Adipocyte (in vitro differentiated cells): ENCODE measurements at places on chromosomes 7 and 10.
A peak's percentile ranks its signal among the peaks of the same experiment; 100 is the strongest.

- DNase-seq = peak; percentile 12
These were observed 77.5 kb upstream of the CACUL1 start for GRCh38 chr10:118832241-118832651.

DNA sequence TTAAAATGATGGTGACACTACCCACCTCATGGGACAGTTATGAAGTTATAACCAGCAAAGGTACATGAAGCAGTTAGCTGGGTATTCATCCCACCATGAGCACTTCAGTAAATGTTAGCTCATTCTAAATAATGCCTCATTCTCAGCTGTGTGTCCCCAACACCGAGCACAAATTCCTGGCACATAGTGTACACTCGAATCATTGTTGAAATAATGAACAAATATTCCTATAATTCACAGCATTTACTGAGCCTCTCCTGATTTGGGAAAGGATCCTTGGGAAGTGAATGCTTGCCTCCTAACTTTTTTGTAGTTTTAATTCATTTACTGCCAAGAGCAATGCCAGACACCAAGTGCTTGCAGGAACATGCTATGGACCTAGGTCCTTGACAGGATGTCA, 235.2 kb downstream of the DGKI start:
- peak; percentile 11 for DNase-seq

DNA sequence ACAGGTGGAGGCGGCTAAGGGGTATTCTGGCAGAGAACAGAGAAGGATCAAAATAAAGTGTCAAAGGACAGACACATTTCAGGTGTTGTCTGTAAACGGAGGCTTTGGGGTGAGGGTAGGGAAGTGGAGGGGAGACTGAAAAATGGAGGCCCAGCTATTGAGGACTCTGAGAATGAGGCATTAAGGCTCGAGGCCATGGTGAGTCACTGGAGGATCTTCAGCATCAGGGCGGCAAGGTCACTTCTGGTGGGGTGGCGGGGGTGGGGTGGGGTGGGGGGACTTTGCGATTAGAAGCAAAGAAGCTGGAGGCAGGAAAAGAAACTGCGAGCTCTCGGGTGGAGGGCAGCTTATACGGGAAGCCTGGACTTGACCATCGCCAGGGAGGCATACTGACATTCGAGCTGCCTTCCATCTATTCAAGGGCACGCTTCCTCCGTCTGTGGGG, 58.4 kb upstream of the PCGF5 start:
- DNase-seq = peak; percentile 66

GRCh38 chr7:65444899-65445823, 71.5 kb downstream of the ZNF92 start:
- DNase-seq = no peak

DNA sequence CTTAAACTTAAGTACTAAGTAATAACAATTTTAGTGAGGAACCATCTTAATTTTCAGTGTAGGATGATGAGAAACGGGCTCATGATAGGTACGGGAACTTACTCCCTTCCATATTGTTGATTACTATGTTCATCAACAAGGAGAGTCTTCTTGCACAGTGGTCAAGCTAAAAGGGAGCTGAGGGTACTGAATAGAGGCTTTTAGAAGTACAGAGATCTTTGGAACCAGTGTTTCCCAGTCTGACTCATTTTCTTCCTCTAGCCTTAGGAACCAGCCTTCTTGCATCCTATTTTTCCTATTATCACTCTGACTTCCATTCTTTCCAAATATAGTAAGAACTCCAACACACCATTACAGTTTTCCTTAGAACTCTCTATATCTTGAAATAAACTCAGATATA, 17.6 kb upstream of the SEMA3D start:
- no peak for DNase-seq

- DNase-seq = no peak
These were observed at the start of gene CDK5 for GRCh38 chr7:151057506-151057988. TSS of gene CDK5 (minus strand) at chr7:151057897. CDS start at chr7:151057848, 49 bp downstream.

DNA sequence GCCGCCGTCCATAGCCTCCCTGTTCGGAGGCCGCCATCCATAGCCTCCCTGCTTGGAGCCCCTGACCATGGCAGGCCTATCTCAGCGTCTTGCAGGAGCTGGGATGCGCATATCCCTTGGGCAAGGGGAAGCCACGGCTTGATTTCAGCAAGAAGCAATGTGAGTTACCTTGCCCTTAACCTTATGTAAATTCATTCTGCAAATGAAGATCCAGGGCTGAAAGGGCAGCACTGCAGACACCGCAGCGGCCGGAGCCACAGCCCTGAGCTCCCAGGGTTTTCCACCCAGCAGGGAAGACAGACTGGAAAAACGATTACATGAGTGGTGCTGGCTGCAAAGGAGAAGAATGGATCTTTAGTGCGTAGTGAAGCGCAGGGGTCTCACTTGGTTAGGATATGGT, 95.8 kb downstream of the SEC61G start:
- DNase-seq = no peak

GRCh38 chr10:109456566-109457301, 466.6 kb downstream of the XPNPEP1 start:
- no peak for DNase-seq

- no peak for DNase-seq
These were observed 45.0 kb downstream of the ESYT2 start for GRCh38 chr7:158784270-158784669.

- peak; percentile 32 for DNase-seq
These were observed 240.3 kb upstream of the KAT6B start for GRCh38 chr10:74586088-74586585.

GRCh38 chr10:73889014-73889413, 14.7 kb upstream of the CAMK2G start:
- peak; percentile 69 for DNase-seq

DNA sequence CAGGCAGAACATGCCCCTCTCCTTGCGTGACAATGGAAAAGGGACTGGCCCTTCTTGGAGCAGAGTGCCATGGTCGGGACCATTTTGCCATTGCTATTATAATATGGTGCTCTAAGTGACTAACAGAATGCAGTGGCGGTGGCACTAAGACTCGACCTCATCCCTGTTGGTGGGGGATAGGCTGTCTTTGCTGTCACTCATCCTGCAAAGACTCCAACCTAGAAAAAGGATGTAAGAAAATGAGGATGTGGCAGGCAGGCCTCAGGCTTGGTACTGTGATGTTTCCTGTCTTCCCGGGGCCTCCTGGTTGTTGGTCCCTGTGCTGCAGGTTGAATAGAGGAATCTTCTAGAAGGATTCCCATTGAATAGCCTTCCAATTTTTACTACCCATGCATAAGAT, 18.6 kb downstream of the BLNK start:
- DNase-seq = no peak

GRCh38 chr10:102782673-102783551, 39.2 kb downstream of the WBP1L start:
- peak; percentile 78 for DNase-seq
